ENCODE measurements at places on chromosomes 5 and 9. TPM values are rescaled to one million over a fixed set of nuclear protein-coding genes. Genes with fewer than 3 reads are reported as not detected.

The SLC6A18 gene
- total RNA-seq: not detected

The SPATA31C1 gene
- total RNA-seq: not detected

The KIF4B gene
- 0.40 TPM for total RNA-seq

The SPATA31A7 gene
- not detected for total RNA-seq

The ITGA1 gene
- 43.8 TPM for total RNA-seq

The SLC44A1 gene
- 10.1 TPM for total RNA-seq

The OTULINL gene
- total RNA-seq: 0.40 TPM

The N4BP3 gene
- total RNA-seq: 23.8 TPM

The PCA3 gene
- total RNA-seq: 0.20 TPM

The CD14 gene
- total RNA-seq: 1.1 TPM

The IFNA13 gene
- not detected for total RNA-seq

The SPINK6 gene
- not detected for total RNA-seq

The PCDHB13 gene
- 2.6 TPM for total RNA-seq

The ARHGEF37 gene
- 16.1 TPM for total RNA-seq

The FOXD4L6 gene
- total RNA-seq: under 0.01 TPM

The CTSV gene
- 0.20 TPM for total RNA-seq

The GARIN3 gene
- total RNA-seq: not detected

The ATOX1 gene
- total RNA-seq: 64.1 TPM

The KIAA1958 gene
- total RNA-seq: 0.65 TPM

The MAST4 gene
- 16.3 TPM for total RNA-seq

The MSMP gene
- total RNA-seq: 60.9 TPM

The RAI14 gene
- total RNA-seq: 116 TPM

The BSPRY gene
- not detected for total RNA-seq

The LIX1 gene
- not detected for total RNA-seq

The EPB41L4B gene
- 0.44 TPM for total RNA-seq

The DPYSL3 gene
- 11.3 TPM for total RNA-seq
